ENCODE measurements at places on chromosomes 7 and 10.
A peak's percentile ranks its signal among the peaks of the same experiment; 100 is the strongest.

- peaks cover 3% of the 10 kb centered on the region for H3K27me3 ChIP-seq
- no peaks in the 10 kb centered on the region for H3K36me3 ChIP-seq
- H3K4me1 ChIP-seq: no peaks in the 10 kb centered on the region
These were observed 13.4 kb downstream of the FEZF1 start for GRCh38 chr7:122291189-122291588.

GRCh38 chr10:125076121-125076825, 84.1 kb downstream of the CTBP2 start:
- DNase-seq: no peak
- no peaks in the 10 kb centered on the region for H3K4me1 ChIP-seq
- no peak overlapping the region for H3K4me3 ChIP-seq
- no peaks in the 10 kb centered on the region for H3K36me3 ChIP-seq
- no peak overlapping the region for H3K27ac ChIP-seq

DNA sequence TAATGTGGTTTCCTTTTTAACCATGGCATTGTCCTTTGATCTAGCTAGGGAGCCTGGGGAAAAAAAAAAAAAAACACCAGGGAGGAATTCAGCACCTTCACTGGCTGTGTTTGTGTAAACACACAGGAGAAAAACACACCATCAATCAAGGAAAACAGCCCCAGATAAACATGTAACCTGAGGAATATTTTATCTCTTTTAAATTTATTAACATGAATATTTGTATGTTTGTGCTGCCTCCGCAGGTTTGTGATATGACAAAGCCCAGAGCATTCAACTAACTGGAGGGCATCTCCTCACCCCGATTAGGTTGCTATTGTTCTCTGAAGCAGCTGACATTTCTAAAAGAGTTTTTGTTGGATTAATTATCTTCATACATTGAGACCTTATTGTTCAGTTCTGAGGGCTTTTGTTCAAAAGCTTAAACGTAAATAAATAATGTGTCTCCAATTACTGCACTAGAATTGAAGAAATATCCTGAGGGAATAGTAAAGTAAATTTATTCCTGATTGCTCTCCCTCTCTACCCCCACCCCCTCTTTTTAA, 89.4 kb upstream of the SEMA3E start:
- H3K4me1 ChIP-seq: no peaks in the 10 kb centered on the region
- H3K4me3 ChIP-seq: no peak overlapping the region
- H3K36me3 ChIP-seq: no peaks in the 10 kb centered on the region
- no peaks in the 10 kb centered on the region for H3K27me3 ChIP-seq
- H3K27ac ChIP-seq: no peak overlapping the region

- no peak for DNase-seq
- no peaks in the 10 kb centered on the region for H3K36me3 ChIP-seq
- peaks cover 2% of the 10 kb centered on the region for H3K27me3 ChIP-seq
- no peak overlapping the region for H3K27ac ChIP-seq
- H3K4me3 ChIP-seq: no peak overlapping the region
These were observed 34.4 kb upstream of the CUL1 start for GRCh38 chr7:148664324-148664723.

DNA sequence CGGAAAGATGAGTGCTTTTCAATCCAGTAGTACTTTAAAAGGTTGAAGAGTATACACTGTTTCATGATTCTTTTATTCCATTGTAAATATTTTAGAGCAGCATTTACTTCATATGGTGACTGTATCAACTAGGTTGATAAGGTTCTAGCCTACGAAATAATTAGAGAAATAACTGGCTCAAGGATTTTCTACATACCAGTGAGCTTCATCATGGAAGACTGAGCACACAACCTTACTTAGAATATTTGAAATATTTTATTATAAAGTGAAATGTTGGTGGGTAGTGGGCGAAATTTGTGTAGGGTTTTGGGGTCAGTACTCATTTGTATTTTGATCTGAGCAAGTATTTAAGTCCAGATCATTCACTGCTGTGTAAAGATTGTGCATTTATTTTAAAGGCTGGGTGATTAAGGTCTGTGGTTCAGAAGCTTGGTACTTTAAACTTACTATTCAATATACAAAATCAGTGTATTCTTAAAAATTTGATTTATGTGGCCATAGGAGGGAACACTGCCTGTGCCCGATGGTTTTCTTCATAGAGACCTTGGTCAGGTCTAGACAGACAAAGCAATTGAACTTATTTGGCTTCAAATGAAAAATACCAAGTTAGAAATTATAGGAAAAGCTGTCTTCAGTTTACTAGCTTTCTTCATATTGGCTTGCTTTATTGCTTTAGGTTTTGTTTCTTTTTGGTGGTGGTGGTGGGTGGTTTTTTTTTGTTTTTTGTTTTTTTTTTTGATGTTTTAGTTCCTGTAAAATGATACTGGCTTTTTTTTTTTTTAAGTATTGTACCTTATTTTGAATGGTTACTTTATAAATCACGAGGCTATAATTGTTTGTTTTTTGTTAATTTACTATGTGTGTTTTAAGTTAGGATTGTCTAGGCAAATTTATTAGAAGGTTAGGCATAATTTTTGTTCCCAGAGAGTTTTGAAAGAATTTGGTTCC, 3.0 kb downstream of the KMT2E start:
- peaks cover 40% of the 10 kb centered on the region for H3K4me1 ChIP-seq
- H3K27ac ChIP-seq: peak overlapping the region; percentile 100
- DNase-seq: no peak

DNA sequence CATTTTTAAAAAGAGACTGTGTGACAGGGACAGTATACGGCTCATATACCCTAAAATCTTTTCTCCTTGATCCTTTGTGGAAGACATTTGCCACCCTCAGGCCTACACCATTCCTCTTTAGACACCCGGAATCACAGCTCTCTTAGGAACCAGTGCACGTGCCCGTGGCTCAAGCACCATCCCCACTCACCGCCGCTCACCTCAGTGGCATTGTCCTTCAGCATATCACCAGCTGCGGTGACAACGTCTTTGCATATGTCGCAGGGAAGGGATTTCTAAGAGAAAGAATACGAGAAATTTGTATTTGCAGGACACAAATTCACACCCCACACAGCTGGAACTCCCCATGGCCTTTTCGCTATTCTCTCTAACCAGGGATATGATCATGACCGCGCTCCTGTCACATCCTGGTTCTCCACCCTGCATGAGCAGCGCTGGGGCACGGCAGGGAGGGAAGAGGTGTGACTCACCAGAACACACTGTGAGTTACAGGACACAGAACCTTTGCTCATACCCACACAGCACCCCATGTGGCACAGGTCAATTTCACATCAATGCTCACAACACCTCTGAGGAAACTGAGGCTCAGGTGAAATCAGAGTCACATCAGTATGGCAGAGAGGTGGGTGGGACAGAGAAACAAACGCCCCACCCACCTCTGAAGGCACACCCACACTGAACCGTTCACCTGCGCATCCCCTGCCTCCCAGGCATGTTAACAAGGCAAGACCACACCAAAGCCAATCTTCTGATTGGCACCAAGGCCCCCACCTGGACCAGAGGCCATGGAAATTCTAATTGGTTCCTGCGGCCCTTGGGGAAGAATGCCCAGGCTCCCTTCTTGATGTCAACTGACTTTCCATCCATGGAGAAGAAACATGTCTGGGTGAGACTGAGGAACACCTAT, 19.2 kb downstream of the PSAP start:
- peaks cover 16% of the 10 kb centered on the region for H3K4me1 ChIP-seq
- no peak overlapping the region for H3K4me3 ChIP-seq
- peaks cover 35% of the 10 kb centered on the region for H3K36me3 ChIP-seq
- no peak for DNase-seq

DNA sequence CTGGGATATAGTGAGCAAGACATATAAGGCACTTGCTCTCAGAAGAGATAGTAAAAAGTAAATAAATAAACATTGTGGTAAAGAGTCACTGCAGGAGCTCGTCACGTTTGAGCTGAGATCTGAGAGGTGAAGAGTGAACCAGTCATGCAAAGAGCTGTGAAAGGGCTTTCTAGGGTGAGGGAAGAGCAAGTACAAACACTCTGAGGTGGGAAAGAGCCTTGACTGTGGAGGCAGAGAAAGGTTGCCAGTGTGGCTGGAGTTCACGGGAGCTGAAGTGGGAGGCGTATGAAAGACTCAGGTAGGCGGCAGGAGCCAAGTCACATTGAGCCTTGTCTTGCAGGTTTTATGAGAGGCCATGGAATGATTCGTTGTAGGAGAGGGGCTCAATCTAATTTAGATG, 141.0 kb downstream of the C1GALT1 start:
- DNase-seq: no peak
- no peaks in the 10 kb centered on the region for H3K4me1 ChIP-seq
- H3K4me3 ChIP-seq: no peak overlapping the region
- H3K27me3 ChIP-seq: peaks cover 3% of the 10 kb centered on the region
- no peak overlapping the region for H3K27ac ChIP-seq

- H3K27me3 ChIP-seq: peaks cover 89% of the 10 kb centered on the region
- no peaks in the 10 kb centered on the region for H3K36me3 ChIP-seq
- H3K27ac ChIP-seq: peak within 1 kb of the TSS; percentile 13
- peak within 1 kb of the TSS; percentile 56 for H3K4me3 ChIP-seq
- peaks cover 24% of the 10 kb centered on the region for H3K4me1 ChIP-seq
These were observed at the start of gene NEUROG3 for GRCh38 chr10:69573056-69573806. Gene NEUROG3, minus strand, starts transcription at chr10:69573422. Its CDS starts 379 bp downstream, at chr10:69573043.

DNA sequence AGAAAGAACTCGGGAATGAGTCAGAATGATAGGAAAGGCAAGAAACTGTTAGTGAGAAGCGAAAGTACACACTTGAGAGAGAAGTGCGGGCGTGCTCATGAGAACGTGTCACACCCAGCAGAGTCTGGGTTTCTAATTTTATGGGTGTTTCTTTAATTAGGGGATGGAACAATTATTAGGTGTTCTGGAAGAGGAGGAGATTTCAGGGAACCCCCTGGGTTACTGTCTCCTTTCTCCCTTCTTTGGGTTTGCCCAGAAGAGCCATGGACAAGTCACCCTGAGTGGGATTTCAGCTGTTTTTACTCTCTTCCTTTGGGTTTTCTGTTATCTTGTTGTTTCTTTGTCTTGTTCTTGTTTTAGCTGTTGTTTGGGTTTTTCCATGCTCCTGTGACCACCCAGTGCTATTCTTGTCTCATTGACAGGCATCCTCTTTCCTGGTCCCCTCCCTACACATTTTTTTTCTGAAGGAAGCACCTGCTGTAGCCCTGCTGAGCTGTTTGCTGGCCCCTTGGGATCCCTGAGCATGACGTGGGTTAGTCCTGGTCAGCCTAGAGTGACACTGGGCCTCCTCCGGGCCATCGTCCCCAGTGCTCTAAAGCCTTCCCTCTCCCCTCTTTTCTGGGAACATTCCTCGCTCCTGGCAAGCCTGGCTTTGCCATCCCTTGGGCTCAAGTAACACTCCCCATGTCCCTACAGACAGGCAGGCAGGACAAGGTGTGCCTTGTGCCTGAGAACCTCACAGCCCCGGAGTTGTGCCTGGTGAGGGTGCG, 3.5 kb downstream of the SH2D4B start:
- no peak overlapping the region for H3K4me3 ChIP-seq
- H3K36me3 ChIP-seq: no peaks in the 10 kb centered on the region
- H3K4me1 ChIP-seq: peaks cover 16% of the 10 kb centered on the region
- H3K27me3 ChIP-seq: peaks cover 5% of the 10 kb centered on the region
- no peak overlapping the region for H3K27ac ChIP-seq
- no peak for DNase-seq

GRCh38 chr10:3162533-3162932, 10.0 kb downstream of the PITRM1 start:
- no peak for DNase-seq
- H3K4me1 ChIP-seq: no peaks in the 10 kb centered on the region
- H3K27ac ChIP-seq: no peak overlapping the region
- H3K27me3 ChIP-seq: no peaks in the 10 kb centered on the region

GRCh38 chr7:22864301-22864700, 41.7 kb upstream of the TOMM7 start:
- no peak overlapping the region for H3K27ac ChIP-seq
- no peak for DNase-seq
- H3K4me3 ChIP-seq: no peak overlapping the region
- H3K4me1 ChIP-seq: peaks cover 13% of the 10 kb centered on the region

- no peaks in the 10 kb centered on the region for H3K27me3 ChIP-seq
- peaks cover 13% of the 10 kb centered on the region for H3K4me1 ChIP-seq
- H3K36me3 ChIP-seq: no peaks in the 10 kb centered on the region
- no peak for DNase-seq
- H3K4me3 ChIP-seq: no peak overlapping the region
These were observed 2.8 kb downstream of the PILRA start for GRCh38 chr7:100376066-100376465.

DNA sequence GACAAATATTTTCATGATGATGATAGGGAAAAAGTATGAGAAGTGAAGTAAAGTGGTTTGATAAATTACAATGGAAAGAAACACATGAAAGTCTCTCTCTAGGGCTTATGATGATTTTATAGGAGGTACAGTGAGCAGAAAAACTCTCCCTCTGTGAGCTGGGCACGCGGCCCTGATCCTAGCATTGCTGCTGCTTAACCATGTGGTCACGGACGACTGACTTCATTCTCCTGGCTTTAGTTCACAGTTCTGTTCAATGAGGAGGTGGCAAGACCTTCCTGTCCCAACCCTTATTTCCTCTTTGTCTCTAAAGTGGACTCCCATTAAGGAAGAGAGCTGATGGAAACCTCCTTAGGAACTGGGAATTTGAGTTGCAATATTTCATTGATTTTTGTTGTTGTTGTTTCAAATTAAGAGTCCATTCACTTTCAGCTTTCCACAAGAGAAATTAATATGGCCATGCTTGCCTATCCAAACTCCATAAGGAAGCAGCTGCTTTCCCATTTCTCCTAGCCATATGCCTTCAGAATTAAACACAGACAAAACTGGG, 8.2 kb upstream of the PON3 start:
- no peaks in the 10 kb centered on the region for H3K36me3 ChIP-seq
- no peak overlapping the region for H3K4me3 ChIP-seq
- H3K4me1 ChIP-seq: no peaks in the 10 kb centered on the region
- H3K27ac ChIP-seq: no peak overlapping the region

- H3K27ac ChIP-seq: no peak overlapping the region
- H3K4me3 ChIP-seq: no peak overlapping the region
- no peak for DNase-seq
- no peaks in the 10 kb centered on the region for H3K4me1 ChIP-seq
These were observed 513.6 kb upstream of the FOXK1 start for GRCh38 chr7:4168541-4168940.

DNA sequence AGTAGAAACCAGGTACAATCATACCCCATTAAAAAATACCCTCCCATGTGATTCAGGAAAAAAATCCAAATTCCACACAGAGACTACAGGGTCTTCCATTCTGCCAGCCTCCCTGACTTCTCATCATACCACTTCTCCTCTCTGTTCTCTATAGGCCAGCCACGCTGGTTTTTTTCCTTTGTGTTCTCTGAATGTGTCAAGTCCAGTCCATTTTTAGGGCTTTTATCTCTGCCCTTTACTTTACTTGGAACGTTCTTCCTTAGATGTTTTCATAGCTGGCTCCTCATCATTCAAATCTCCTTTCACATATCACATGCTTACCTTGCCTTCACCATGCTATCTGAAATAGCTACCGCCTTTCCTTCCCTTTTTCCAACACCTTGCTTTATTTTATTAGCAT, 597.6 kb downstream of the PHTF2 start:
- no peaks in the 10 kb centered on the region for H3K36me3 ChIP-seq
- no peak for DNase-seq
- no peak overlapping the region for H3K4me3 ChIP-seq
- H3K27ac ChIP-seq: no peak overlapping the region

GRCh38 chr10:89954061-89954460, 252.7 kb downstream of the KIF20B start:
- peaks cover 12% of the 10 kb centered on the region for H3K27me3 ChIP-seq
- no peaks in the 10 kb centered on the region for H3K36me3 ChIP-seq
- no peak for DNase-seq
- H3K27ac ChIP-seq: no peak overlapping the region
- no peak overlapping the region for H3K4me3 ChIP-seq

GRCh38 chr10:51224671-51225161, 150.4 kb downstream of the PRKG1 start:
- H3K4me3 ChIP-seq: no peak overlapping the region
- H3K27ac ChIP-seq: no peak overlapping the region
- DNase-seq: no peak
- H3K27me3 ChIP-seq: no peaks in the 10 kb centered on the region

- DNase-seq: no peak
- H3K4me1 ChIP-seq: no peaks in the 10 kb centered on the region
- no peaks in the 10 kb centered on the region for H3K36me3 ChIP-seq
- no peak overlapping the region for H3K27ac ChIP-seq
These were observed 39.8 kb upstream of the C10orf67 start for GRCh38 chr10:23384364-23384763.
